ENCODE measurements at places on chromosomes 2 and 18.
A peak's percentile ranks its signal among the peaks of the same experiment; 100 is the strongest.

DNA sequence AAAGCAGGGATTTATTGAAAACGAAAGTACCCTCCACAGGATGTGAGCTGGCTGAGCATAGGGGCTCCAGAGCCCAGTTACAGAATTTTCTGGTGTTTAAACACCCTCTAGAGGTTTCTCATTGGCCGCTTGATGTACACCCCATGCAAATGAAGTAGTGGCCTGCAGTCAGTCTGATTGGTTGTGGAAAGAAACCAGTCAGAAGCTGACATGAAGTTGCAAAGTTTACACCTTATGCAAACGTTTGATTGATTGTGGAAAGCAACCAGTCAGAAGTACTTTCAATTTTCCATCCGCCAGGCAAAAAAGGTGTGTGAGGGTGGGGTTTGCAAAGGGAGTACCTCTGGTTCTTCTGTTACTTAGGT lies 62.3 kb downstream of the VWA3B start:
- ATAC-seq = no peak

GRCh38 chr2:23753291-23754010 lies 173.5 kb downstream of the ATAD2B start:
- ATAC-seq = no peak

GRCh38 chr2:222613715-222614331 lies 42.1 kb downstream of the FARSB start:
- ATAC-seq = peak; percentile 38

- ATAC-seq = no peak
Measured at GRCh38 chr2:196891136-196891535, 35.4 kb downstream of the PGAP1 start.

GRCh38 chr2:80546766-80547165 lies 242.2 kb upstream of the LRRTM1 start:
- ATAC-seq = no peak

- ATAC-seq = no peak
Measured at GRCh38 chr18:70326255-70326654, 37.4 kb downstream of the SOCS6 start.

GRCh38 chr2:60294901-60295635 lies 258.4 kb downstream of the BCL11A start:
- ATAC-seq = no peak

DNA sequence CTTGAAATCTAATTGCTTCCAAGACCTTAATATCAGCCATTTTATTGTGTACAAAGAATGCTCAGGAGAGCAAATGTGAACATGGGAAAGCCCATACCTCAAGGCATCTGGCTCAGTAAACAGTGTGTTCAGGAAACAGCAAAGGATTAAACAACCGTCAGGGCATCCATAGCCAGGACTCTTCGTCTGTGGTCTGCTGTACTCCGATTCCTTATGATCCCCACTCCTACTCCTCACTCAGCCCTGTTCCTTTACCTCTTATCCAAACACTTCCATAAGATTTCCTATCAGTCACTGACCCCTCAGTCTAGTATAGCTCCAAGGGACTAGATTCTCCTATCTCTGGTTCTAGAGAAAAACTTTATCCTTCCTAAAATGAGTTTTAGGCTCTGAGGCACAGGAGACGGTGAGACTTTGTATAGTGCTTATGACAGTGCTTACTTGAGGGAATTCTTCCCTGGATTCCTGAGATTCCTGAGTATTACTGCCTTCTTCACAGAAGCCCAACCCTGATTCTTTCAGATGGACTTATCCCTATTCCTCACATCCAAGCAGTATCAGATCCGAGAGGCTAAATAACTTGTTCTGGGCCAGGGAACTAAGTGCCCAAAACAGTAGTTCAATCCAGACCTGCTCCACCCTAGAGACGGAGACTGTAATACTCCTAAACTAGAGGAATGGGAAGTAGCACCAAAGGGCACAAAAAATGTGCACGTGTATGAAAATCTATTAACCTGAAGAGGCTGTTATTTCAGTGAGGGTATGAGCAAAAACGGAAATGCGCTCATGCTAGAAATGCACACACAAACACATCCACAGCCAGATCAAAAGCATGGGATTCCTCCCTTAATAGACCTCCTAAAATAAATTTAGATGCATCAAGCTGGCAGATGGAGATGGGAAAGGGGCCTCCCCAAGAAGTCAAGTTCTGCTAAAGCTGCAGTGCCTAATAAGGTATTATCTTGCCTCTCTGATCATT lies 42.1 kb upstream of the SIGLEC15 start:
- ATAC-seq = no peak

DNA sequence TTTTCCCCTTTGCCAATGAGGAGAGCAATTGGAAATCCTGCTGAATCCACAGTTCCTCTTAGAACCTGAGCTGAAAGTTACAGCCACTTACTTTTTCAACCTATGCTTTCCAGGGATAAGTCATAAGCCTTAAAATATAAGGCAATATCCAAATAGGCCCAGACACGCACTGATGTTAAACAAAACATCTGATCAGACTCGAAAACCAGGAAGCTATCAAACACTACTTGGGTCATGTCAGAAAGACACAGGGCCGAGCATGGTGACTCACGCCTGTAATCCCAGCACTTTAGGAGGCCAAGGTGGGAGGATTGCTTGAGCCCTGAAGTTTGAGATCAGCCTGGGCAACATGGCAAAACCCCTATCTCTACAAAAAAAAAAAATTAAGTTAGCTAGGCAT lies 192.1 kb downstream of the SP3 start:
- no peak for ATAC-seq
